ENCODE measurements at places on chromosomes 7 and 10. TPM values are rescaled to one million over a fixed set of nuclear protein-coding genes. Genes with fewer than 3 reads are reported as not detected.

- no peak for DNase-seq
These were observed 27.7 kb upstream of the ATXN7L1 start for GRCh38 chr7:105904064-105904463.

Gene LRRC4
- total RNA-seq: 61.8 TPM

GRCh38 chr7:88366845-88367244, 60.2 kb upstream of the STEAP4 start:
- no peak for DNase-seq

DNA sequence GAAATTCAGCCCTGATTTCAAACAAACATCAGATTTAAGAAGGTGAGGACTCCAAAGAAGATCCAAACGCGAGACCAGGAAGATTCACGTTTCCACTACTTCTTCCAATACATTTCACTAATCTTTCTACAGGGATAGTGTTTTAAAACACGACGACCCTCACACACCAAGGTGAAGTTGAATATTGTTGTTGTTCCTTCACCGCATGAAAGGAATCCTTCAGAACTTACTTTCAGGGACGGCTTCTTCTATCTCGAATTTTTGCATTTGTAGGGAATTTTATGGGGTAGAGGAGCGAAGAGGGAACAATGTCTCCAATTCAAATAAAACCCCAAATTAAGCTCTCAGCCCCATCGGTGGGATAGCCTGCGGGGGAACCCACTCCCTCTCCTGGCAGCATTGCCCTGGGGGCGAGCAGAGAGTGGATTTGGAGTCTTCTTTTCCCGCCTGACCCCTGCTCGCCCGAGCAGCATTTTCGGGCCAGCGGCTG, 1.5 kb upstream of the GATA3 start:
- no peak for DNase-seq

DNA sequence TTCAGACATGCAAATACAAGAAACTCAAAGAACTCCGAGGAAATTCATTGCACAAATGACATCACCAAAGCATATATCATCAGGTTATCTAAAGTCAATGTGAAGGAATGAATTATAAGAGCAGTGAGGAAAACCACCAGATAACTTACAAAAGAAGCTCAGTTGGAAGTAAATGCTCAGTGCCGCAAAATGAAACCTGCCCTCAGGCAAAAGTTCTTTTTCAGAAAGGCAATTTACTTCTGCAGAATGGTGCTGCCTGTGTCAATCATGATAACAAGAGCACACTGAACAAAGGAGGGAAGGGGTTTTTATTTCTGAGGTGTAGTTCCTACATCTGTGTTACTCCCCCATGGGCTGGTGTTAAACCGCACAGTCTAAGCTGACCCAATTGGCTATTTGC, 550.6 kb upstream of the SEMA3D start:
- DNase-seq: no peak

- DNase-seq: no peak
These were observed 164.4 kb downstream of the ARL4A start for GRCh38 chr7:12851841-12852240.

Gene ACTL6B
- total RNA-seq: not detected

Gene CDK1
- 1.8 TPM for total RNA-seq

Gene REPIN1
- 44.2 TPM for total RNA-seq

Gene CCDC3
- total RNA-seq: 1.8 TPM

- peak; percentile 85 for DNase-seq
These were observed 95.3 kb upstream of the DNAJB12 start for GRCh38 chr10:72449941-72450441.

Gene VGF
- not detected for total RNA-seq

GRCh38 chr10:4945766-4946717, 17.2 kb upstream of the AKR1C1 start:
- DNase-seq: no peak

Gene CYP2E1
- total RNA-seq: 19.9 TPM

Gene ACSL5
- total RNA-seq: 76.0 TPM

Gene NMT2
- 28.6 TPM for total RNA-seq

- DNase-seq: no peak
These were observed 3.6 kb downstream of the ZNF438 start for GRCh38 chr10:31028081-31028480.

GRCh38 chr10:26696786-26697162, 727 bp upstream of the PDSS1 start:
- DNase-seq: no peak

GRCh38 chr7:34756691-34757090, 98.7 kb downstream of the NPSR1 start:
- DNase-seq: no peak

- no peak for DNase-seq
These were observed 43.4 kb upstream of the PRSS58 start for GRCh38 chr7:142301299-142301698.

DNA sequence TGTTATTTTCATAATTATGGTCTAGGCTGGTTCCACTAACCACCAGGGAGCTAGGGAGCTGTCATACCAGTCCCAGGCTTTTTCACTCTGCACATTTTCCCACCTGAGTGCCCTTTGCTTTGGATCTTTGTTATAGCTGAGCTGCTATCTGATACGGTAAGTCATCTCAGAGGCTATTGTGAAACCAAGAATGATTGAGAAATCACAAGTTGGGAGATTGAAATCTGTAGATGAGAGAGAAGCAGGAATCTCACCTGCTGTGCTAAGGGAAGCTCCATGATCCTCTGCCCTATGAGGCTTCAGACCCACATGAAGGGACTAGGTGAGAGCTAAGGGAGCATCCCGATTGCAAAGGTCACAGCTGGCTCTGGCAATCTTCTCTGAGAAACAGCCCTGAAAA, 307.8 kb downstream of the REEP3 start:
- DNase-seq: no peak

Gene GTF2I
- 320 TPM for total RNA-seq

Gene ANKRD16
- 8.4 TPM for total RNA-seq

Gene AMZ1
- total RNA-seq: not detected

- no peak for DNase-seq
These were observed 23.3 kb downstream of the VSTM2A start for GRCh38 chr7:54565432-54565831.

GRCh38 chr10:62735464-62736167, 68.9 kb upstream of the ADO start:
- peak; percentile 19 for DNase-seq

DNA sequence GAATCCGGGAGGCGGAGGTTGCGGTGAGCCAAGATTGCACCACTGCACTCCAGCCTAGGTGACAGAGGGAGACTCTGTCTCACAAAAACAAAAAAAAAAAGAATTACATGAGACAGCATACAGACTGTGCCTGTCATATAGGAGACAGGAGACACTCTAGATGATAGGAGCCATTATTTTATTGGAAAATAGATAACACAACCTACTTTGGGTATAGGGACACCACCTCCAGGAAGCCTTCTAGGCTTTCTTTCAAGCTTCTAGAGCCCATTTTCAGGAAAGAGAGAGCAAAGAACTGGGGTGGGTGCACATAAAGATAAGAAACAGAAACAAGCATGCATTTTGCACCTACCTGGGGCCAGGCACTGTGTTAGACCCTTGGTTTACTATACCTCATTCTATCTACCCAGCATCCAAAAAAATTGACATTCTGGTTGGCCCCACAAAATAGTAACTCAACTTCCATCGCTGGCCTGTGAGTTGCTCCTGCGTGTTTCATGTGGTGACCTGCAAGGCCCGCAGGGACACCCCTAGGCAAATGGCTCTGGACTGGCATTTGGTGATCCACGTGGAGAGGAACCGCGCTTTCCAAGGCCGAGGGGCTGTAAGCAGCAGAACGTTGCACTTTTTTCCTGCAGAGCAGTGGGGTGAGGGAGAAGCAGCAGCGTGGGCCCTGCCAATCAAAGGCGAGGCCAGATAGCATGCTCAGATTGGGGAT, 57.1 kb upstream of the CACUL1 start:
- DNase-seq: peak; percentile 1

- no peak for DNase-seq
These were observed 89.3 kb upstream of the DIP2C start for GRCh38 chr10:778626-779330.

DNA sequence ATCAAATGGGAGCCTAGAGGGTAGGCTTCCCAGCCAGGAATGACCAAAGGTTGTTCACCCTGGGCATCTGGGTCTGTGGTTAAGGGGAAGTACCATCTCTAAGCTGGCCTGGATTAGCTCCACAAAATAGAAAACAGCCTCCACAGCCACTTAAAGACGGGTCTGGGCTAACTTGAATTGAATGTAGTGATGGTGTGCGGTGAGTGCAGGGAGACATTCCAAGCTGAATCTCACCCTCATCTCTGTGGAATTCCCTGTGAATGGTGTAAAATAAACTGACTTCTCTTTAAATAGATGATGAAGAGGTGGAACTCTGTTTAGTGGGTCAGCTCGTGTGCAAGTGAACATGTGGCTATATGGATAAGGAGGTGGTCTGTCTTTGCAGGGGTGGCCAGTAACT, 251.0 kb downstream of the DYNC1I1 start:
- no peak for DNase-seq

Gene OPALIN
- not detected for total RNA-seq

Gene ORC5
- total RNA-seq: 10.3 TPM

DNA sequence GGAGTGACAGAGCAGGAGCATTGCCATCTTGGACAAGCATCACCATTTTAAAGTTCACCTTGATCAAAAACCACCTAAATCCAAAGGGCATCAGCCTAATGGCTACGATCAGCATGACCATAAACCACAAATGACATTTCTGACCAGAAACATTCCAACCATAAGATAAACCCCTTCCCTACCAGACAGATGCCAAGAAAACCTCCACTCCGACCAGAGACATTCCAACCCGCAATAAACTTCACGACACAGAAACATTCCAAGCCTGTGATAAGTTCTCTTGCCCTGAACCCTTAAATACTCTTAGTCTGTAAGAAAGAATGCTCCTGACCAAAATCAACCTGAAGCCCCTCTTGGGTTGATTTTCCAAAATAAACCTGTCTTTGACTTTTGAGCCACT, 606.9 kb downstream of the POM121L12 start:
- DNase-seq: no peak

GRCh38 chr7:12152196-12152918, 58.7 kb upstream of the TMEM106B start:
- no peak for DNase-seq

DNA sequence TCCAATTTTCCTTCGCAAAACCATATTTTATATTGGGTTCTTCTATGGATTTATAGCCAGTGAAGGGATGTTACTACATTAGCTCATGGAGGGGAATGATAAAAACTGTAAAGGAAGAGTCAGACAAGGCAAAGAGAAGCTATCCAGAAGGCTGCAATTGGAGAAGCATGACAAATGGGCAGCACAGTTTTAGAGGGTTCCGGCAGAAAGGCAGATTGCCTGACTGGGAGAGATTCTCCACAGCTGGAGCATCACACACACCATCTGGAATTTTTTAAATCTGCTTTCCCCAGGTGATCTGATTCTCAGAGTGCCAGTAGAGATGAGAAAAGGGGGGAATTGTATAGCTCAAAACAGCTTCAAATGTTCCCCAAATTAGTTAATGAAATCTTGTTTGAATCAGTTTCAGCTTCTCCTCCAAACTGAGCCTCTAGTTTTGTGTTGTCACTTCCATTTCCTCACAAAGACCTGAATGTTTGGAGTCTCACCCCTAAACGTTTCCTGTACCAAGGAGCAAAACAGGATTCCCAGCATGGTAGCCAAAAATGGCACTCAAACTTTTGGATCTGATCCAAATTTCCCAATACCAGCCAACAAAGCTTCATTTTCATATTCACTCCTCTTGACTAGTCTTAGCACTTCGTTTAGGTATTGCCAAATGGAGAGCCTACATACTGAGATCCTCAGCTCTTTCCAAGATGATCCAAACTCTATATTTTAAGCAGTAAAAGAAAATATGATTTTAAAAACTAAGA, 177.5 kb downstream of the HPSE2 start:
- DNase-seq: peak; percentile 7

Gene C10orf105
- not detected for total RNA-seq

Gene LEP
- not detected for total RNA-seq

GRCh38 chr10:72563327-72563932, 62.4 kb downstream of the MICU1 start:
- no peak for DNase-seq

DNA sequence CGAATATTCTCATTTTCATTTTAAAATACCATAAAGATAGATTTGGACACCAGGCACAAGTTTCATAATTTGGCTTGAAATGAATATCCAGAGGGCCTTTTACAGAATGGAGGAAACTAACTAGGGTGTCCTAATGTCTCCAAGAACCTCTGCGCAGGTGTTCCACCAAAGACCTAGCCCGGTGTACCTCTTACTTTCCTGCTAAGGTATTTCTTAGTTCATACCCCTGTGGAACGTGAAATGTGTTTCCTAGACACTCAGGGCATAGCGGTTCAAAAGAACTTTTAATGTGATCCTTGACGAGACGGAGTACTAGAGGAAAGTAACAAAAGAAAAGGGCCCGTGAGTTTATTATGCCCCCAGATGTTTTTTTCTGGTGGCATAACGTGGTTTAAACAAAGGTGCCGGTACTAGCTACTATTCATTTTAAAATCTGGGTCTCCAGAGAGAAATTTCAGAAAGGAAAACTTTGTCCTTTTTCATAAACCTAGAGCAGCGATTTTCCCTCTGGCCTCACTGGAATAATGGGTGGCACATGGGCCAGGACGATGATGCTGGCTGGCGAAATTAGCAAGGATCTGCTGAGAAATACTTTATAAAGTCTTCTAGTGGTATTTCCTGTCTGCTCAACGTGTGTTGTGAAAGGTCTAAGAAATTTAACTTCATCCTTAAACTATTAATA, 1.4 kb downstream of the APBB1IP start:
- no peak for DNase-seq

DNA sequence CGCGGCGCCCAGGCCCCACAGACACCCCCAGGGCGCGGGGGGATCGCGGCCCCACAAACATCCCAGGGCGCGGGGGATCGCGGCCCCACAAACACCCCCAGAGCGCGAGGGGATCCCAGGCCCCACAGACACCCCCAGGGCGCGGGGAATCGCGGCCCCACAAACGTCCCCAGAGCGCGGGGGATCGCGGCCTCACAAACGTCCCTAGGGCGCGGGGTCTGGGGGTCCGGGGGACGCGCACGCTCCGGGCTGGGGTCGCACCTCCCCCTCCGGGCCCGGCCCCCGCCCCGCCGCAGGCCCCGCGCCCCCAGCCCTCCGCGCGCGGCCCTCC, 382 bp downstream of the DIP2C start:
- no peak for DNase-seq

- peak; percentile 27 for DNase-seq
These were observed 23.4 kb downstream of the DOCK4 start for GRCh38 chr7:112182749-112183148.

Gene GPR26
- total RNA-seq: not detected

GRCh38 chr7:137715533-137715932, 131.2 kb downstream of the DGKI start:
- DNase-seq: no peak

- no peak for DNase-seq
These were observed 191.8 kb downstream of the TRIL start for GRCh38 chr7:28766359-28766758.

Gene ADAM12
- total RNA-seq: 0.43 TPM

- no peak for DNase-seq
These were observed 624.9 kb downstream of the PTPRN2 start for GRCh38 chr7:157962458-157963306.
